ENCODE measurements at places on chromosomes 16 and 17.

DNA sequence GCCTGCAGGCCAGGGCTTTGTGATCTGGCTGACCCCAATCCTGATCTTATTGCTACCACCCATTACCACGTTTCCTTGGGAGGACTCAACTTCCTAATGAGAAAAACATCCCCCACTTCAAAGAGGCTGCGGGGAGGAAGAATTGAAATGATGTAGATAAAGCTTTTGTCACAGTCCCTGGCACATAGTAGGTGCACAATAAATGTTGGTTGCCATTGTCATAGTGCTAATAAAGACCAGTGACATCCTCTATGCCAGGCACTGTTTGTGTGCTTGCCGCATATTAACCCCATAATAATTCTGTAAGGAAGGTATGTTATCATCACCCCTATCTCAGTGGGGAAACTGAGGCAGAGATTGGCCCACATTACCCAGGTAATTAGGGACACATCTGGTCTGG, 22.4 kb downstream of the WNT3 start:
- DNase-seq, result no peak

DNA sequence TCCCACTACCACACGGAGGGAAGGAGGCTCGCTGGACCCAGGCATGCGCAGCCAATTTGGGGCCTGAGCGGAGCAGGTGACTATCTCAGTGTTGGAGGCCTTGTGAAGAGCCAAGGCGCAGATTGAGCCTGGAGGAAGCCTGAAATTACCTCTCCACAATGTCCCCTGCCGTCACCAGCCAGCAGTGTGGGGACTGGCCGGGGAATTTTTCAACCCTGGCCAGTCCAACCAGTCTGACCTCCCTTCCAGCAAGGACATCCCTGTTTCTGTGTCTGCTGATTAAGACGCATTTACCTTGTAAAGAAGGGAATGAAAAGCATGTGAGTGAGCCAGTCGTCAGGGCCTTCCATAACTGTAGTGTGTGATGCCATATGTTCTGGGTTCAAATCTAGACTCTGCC, 198.1 kb upstream of the IRX3 start:
- no peak for DNase-seq

GRCh38 chr17:65595071-65595656, 33.7 kb upstream of the AXIN2 start:
- DNase-seq, result no peak

- no peak for DNase-seq
Observed at GRCh38 chr17:81575836-81576235, 23.7 kb upstream of the FAAP100 start.

DNA sequence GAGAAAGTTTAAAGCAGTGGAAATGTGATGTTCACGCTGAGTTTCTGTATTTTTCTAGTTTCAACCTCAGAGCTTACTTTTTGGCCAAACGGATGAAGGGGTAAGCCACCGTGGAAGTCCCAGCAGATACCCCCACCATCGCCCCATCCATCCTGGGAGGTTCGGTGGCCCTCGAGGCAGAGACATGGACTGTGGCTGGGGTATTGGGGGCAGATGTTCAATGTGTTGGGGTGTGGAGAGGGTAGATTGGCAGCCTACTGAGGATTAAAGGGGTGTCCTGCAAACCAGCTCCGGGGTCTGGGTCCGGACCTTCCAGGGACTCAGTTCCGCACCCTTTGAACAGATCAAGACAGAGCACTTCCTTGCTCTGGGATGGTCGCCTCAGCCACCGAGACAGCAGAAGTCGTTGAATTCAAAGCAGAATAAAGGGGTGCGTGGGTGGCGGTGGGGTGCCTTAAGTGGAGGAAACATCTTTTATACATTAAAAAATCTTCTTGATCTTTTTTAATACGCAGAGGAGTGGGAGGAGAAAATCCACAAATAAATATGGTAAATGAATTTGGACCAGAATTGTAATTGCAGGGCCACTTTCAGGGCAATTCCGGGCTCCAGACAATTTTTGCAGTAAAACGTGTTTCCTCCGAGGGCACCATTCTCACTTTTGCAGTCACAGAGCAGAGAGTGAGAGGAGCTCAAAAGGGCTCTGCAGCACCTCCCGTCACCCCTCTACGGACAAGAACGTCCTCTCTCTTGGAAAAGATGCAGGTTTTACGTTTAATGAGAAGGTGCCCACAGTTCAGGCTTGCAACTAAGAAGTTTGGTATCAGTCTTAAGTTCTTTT, 8.2 kb upstream of the CBX8 start:
- DNase-seq, result no peak

DNA sequence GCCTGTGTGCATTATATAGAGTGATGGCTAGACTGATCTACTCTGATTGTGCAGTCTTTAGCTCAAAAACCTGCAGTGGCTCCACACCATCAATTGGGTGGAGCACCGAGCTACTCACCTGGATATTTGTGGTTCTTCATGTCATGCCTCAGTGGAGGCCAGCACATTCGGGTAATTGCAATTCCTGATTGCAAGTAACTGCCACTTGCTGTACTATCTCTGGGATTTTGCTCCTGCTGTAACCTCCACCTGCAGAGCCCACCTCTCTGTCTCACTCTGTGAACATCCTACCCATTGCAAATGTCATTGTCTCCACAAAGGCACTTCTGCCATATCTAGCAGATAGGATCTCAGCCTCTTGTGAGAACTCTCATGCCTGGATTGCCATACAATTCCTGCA, 1.7 kb upstream of the CCL1 start:
- DNase-seq, result no peak

DNA sequence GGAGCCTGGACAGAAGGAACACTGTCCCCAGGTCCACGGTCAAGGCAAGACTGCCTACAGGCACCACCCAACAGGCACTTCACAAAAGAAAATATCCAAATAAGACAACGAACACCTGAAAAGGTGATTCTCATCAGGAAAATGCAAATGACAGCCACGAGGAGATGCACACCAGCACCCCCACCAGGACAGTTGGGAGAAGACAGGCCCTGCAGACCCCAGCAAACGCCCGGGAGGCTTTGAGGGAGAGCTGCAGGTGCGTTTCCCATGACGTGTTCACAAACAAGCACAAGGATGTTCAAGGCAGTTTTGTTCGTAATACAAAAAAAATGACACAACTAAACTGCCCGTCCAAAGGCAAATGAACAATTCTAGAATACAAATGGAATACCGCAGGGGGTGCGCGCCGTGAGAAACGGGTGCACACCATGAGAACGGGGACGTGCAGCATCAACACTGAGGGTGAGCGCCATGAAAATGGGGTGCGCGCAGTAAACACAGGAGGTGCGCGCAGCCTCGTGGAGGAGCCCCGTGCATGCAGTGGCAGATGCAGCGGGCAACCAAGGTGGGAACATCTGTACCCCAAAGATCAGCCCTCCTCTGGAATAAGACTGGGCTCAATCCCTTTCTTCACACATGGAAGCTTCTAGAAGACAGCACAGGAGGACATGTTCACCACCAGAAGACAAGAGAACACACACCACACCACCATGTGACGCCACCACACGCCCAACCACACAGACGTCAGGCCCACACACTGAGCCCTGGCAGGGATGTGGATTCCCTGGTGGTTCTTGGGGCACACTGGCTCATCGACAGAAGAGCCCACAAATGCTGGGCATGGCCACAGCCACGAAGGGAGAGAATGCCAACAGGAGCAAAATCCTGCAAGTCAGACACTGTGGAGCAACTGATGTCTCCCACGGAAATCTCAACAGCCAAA, 91.2 kb downstream of the ZNF778 start:
- no peak for DNase-seq

GRCh38 chr17:77146246-77146632, 5.5 kb downstream of the SEC14L1 start:
- no peak for DNase-seq

DNA sequence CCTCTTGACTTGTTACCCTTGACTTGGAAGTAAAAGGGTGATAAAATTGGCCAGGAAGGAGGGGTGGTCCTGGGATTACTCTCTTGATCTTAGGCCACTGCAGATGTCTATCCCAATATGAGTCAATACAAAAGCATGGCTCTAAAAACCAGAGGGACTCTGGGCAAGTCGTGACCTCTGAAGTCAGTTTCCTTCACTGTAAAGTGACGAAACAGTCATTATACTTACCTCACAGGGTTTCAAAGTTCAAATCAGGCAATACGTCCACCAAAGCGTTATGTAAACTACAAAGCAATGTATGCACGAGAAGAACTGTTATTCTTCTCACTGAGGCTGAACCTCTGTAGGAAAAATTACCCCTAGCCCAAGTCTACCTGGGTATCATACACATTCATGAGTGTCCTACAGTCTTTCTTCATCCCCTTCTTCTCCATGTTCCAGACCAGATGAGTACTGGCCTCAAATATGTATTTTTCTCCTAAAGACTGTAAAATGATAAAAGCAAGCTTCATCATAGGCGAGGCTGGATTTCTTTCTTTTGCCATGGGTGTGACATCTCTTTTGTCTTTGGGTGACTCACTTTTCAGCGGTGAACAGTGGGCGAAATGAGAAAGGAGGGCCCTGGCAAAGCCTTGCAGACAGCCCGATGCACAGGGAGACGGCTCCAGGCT, 34.5 kb upstream of the CLEC18B start:
- no peak for DNase-seq

DNA sequence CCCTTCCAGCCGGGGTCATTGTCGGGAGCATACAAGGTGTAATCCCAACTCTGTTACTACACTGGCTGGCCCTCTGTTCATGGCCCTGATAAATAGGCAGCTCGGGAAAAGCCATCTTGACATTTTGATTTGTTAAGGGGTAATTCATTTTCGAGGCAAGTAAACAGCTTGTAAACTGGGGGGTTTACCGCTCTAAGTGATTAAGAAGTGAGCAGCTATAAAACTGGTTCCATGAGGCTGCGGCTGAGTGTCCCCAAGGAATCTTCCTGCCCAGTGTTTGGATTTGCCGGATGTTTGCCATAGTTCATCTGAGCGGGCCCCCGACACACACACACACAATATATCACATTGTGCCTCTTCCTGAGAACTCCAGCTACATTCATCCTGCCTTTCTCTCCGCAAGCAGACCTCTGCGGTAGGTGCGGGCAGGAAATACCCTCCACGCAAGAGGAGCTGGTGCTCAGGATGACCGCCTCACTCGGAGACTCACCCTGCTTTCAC, 92.2 kb downstream of the SOCS1 start:
- DNase-seq, result no peak

DNA sequence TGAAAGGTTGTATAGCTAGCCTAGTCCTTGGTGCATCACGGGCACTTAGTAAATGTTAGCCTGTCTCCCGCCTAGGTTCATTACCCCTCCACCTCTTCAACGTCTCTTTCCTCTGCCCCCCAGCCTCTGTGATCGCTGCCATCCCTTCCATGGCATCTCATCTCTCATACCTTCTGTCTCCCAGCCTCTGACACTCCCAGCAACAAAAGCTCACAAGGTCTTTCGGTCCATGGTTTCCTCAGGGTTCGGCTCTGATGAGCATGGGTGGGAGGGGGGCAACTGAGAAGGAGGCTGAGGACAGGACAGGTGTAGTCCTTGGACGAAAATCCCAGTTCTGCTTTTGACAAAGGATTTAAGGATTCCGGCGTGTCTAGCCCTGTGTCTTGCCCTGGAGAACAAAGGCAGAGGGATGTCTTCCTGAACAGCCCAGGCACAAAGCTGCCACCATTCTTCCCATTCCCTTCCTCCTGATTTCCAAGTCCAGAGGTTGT, 16.7 kb downstream of the CCR7 start:
- DNase-seq, result no peak

DNA sequence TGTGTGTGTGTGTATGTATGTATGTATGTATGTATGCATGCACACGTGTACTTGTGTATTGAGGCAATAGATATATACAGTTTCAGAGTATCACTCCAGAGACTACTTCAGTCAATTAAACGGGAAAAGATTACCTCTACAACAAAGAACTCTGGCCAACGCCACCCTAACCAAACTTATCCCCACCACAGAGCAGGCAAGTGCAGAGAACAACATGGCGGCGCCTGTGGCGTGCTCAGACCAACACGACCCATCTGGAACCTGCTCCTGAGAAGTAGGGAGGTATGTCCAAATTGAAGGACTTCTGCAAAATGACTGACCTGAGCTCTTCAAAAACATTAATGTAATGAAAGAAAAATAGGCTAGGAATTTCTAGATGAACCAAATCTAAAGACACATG, 12.4 kb downstream of the USP22 start:
- DNase-seq, result no peak

Data from hematopoietic multipotent progenitor cell treated with erythropoietin and hydrocortisone succinate and interleukin-3 and kit ligand, for 8 days (in vitro differentiated cells).